T-helper 9 cell (primary cell): ENCODE measurements at places on chromosomes 5 and 9.

GRCh38 chr9:90907790-90908189, 106.2 kb downstream of the SYK start:
- DNase-seq: no peak

DNA sequence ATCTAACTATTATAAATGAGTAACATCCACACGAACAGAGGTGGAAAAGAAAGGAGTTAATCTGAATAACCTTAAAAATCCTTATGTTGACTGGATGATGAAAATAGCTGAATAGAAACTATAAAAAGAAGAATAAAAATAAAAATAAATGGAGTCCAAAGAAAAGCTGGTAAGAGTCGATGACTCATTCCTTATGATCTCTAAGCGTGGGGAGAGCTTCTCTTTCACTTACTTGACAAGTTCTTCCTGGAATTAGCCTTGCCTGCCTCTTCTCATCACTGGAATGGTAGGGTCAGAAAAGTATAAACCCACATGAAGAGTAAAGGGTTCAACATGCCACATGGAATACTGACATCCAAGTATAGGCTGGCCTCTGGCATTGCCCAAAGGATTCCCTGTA, 477.0 kb upstream of the RGMB start:
- DNase-seq: no peak

DNA sequence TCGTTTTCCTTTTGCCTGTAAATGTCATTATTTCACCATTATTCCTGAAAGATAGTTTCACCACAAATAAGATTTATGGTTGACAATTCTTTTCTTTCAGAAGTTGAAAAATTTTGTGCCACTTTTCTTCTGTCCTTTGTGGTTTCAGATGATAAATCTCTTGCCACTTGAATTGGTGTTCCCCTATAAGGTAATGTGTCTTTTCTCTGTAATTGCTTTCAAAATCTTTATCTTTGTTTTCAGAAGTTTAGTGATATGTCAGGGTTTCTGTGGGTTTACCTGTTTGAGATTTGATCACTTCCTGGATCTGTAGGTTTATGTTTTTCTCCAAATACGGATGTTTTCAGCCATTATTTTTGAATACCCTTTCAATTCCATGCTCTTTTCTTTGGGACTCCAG, 14.6 kb downstream of the RASA1 start:
- no peak for DNase-seq

GRCh38 chr9:69081261-69081660, 45.7 kb downstream of the FXN start:
- DNase-seq: no peak

DNA sequence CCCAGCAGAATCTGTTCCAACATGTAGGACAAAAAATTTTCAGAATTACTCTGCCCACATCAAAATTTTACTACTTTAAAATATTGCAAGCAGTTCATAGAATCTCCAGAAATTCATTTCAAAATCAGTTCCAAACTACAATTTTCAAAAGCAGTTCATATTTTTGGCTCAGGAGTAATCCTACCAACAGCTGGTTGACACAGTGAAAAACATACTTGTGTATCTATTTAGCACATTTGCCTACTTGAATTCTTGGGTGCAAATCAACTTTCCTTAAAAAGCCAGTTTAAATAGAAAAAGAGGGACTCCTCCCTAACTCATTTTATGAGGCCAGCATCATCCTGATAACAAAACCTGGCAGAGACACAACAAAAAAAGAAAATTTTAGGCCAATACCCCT, 31.5 kb downstream of the SOX30 start:
- no peak for DNase-seq

- DNase-seq: no peak
These were observed 109.1 kb downstream of the SUSD1 start for GRCh38 chr9:112065806-112066606.

GRCh38 chr9:133855802-133856521, 117.8 kb upstream of the SARDH start:
- no peak for DNase-seq

- DNase-seq: peak; percentile 31
These were observed 893 bp upstream of the SH2D3C start for GRCh38 chr9:127779136-127779981.

- DNase-seq: no peak
These were observed 42.7 kb upstream of the CEP72 start for GRCh38 chr5:569358-569867.

DNA sequence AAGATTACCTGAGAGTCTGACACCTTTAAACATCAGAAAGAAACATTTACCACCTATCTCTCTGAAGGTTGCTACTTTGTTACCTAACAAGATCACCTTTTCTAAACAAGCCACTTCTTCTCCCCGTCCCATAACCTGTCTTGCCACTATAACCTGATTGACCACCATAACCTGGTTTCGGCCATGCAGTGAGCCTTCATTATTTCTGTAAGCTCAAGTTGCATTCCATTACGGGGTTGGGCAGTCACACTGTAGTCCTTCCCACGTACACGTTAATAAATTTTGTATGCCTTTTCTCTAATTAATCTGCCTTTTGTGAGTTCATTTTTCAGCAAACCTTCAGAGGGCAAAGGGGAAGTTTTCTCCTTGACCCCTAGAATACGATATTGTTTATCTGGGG, 28.0 kb upstream of the CCNG1 start:
- DNase-seq: no peak

- DNase-seq: no peak
These were observed 47.7 kb downstream of the CNTRL start for GRCh38 chr9:121122246-121123032.

- no peak for DNase-seq
These were observed 75.0 kb downstream of the HMHB1 start for GRCh38 chr5:143886651-143887638.

DNA sequence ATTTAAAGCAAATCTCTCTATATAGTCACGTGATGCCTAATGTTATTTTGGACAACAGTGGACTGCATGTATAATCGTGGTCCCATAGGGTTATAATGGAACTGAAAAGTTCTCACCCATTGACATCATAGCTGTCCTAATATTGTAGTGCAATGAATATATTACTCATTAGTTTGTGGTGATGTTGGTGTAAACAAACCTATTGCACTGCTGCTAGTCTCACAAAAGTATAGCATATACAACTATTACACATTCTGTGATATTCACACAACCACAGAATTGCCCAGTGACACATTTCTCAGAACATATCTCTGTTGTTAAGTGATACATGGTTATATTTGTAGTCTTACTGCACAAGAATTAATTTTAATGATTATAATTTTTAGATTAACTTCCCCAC, 37.7 kb downstream of the IPO11 start:
- no peak for DNase-seq

DNA sequence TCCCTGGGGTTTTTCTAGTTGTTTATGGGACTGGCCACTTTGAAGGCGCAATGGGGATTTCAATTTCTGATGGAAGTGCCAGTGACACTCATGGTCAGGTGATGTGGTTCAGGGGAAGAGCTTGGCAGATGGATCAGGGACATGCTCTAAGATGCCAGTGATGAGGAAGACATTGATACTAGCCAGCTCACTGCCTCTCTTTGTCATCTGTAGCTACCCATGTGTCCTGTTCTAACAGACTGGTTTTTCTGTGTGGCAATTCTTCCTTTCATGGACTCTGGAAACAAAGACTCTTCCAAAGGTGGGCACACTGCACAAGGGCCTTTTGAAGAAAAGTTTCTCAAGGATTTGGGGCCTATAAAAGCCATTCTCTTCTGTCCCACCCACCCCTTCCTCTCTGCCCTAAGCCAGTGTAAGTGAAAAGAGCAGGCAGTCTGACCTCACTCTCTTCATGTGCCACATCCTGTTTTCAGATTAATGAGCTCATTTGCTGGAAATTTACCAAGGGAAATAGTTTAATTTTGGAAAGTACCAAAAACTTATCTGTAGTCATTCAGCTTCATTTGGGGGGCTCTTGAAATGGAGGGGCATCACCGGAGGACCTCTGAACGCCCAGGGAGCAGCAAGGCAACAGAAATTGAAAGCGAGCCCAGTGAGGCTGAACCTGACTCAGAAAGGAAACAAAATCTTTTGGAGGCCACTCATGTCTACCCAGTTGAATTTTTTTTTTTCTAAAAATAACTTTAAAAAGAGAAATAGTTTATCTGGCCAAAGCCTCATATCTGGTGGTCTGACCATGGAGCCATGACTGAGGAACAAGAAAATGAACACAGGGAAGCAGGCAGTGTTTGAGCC, 4.9 kb upstream of the TRAF1 start:
- DNase-seq: peak; percentile 44

- no peak for DNase-seq
These were observed 72.4 kb downstream of the PDZD2 start for GRCh38 chr5:31711363-31711762.

DNA sequence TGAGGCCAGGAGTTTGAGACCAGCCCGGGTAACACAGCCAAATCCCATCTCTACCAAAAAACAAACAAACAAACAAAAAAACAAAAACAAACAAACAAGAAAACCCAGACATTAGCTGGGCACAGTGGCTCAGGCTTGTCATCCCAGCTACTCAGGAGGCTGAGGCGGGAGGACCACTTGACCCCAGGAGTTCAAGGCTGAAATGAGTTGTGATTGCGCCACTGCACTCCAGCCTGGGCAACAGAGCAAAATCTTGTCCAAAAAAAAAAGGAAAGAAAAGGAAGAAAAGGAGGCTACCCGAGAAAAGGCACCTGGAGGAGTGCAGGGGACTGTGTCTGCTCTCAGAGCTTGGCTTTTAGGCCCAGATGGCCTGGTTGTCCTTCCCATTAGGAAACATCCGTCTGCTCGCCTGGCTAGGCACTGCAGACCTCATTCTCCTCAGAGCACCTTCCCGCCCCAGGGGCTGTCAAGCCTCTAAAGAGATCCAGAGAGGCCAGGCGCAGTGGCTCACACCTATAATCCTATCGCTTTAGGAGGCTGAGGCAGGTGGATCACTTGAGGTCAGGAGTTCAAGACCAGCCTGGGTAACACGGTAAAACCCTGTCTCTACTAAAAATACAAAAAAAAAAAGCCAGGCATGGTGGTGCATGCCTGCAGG, 185.3 kb upstream of the IER5L start:
- DNase-seq: no peak

DNA sequence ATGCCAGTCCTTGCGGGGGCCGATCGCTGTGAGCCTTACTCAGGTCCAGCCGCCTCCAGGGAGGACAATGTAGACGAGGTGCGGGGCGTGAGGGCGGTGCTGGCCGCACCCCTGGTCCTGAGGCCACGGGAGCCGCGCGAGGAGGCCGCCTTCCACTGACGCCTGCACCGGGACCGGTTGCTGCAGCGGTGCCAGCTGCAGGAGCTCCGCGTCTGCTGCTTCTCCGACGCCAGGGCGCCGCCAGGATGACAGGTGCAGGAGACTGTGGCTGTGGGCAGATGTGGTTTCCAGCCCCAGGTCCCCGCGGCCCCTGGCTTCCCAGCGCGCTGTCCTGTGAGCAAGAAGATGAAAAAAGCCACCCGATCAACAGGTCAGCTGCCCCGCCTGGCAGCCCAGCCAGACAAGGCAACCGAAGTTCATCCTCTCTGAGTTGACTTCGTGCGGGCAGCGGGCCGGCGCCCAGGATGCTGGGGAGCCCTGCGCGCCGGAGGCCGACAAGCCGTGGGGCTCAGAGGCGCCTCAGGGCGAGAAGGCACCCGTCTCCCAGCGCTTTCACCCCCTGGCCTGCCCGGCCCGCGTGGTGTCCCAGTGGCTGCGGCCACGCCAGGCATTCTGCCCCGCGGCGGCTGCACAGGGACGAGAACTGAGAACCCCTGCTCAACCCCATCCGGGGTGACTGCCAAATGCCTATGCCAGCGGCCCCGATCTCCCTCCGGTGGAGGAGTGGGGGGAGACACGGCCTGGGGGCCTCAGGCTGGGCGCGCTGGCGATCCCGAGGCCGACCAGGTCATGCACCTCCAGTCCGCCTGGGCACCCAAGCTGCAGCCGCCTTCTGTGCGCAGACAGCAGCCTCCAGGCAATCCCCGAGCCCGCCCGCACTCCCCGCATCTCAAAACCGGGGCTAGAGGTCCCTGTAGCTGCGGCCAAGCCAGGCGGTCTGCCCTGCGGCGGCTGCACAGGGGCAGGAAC, 43.4 kb upstream of the BICD2 start:
- peak; percentile 24 for DNase-seq

DNA sequence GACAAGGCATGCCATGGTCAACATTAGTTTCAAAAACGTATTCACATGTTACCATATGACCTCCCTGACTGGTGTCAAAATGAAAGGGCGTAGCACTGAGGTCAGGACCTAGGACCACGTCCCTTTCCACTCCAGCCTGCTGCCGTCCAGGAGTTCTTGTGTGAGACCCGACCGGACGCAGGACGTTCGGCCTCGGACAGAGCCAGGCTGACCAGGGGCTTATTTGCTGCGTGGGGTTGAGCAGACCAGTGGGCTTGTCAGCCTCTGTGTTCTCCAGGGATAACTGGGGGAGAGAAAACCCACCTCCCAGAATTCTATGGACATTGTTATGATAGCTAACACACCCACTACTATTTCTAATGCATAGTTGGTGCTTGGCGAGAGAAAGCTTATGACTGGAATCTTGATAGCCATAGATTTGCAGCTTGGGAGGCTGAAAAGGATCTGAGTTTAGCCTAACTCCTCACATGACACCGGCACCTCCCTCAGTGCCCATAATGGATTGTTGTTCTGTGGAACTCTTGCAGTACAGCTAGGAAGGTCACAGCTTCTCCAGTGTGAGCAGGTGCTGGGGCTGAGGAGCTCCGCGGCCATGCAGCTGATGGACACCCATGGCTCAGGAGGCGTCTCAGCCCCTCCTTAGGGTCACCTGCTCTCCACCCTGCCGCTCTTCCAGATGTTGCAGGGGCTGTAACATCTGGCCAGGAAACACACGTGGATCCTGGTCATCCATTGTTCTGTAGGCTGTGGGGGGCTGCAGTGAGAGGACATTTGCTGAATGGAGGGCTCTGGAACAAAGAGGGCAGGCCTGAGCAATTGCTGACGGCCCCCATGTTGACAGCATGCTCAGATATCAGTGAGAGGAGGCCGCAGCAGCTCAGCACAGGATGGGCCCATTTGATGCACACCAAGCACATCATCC, 368.4 kb downstream of the IRX2 start:
- no peak for DNase-seq

DNA sequence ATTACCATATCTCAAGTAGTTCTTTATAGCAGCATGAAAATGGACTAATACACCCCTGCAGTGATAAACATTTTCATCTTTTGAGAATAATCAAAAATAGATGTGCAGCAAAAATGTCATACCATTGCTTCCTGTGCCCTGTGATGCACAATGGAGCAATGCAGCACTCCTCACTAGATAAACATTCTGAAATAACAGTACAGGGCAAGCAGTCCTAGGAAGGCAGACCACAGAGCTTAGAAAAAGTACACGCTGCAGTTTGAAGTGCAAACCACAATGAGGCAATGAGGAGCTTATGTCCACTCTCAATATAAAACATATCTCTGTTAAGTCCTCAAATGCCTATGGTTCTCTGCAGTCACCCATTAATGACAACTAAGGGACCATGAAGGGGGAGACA, 367.6 kb downstream of the PDE4D start:
- no peak for DNase-seq

- DNase-seq: no peak
These were observed 157.2 kb downstream of the CDH10 start for GRCh38 chr5:24487368-24488229.
